Astrocyte of the cerebellum (primary cell): ENCODE measurements at places on chromosomes 6 and 20.

- no peak for DNase-seq
Observed at GRCh38 chr6:139080255-139080920, 51.8 kb downstream of the ABRACL start.

GRCh38 chr6:76230711-76231110 lies 158.2 kb upstream of the IMPG1 start:
- DNase-seq = no peak

GRCh38 chr6:90586546-90586835 lies 381 bp downstream of the MAP3K7 start:
- DNase-seq = no peak

DNA sequence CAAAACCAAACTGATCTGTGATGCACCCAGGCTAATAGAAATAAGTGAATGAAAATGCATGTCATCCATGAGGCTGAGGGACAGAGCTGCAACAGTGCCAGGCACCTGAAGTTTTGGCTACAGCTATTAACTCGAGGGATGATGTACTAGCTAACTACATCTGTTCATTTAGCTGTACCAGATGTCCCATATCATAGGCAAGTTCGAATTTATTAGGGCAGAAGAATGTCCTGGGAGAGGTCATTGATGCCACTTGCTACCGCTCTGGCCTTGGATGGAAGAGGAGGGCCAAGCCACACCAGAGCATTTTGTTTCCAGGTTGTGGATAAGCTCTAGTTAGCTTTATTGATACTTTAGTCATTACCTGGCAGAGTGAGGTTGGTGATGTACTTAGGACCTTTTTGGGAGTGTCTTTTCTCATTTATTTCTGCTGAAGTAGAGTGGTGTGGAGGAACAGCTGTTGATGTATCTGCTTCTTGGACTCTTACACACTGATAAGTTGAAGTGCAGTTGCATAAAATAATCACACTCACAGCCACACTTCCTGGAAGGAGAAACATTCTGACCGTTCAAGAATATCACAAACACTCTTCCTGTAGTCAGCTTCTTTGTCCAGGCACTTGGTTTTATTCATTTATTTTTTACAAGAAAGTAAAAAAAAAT lies 8.2 kb downstream of the ZFAND3 start:
- no peak for DNase-seq

- DNase-seq = no peak
Observed at GRCh38 chr6:134394208-134394607, 76.3 kb upstream of the SGK1 start.

DNA sequence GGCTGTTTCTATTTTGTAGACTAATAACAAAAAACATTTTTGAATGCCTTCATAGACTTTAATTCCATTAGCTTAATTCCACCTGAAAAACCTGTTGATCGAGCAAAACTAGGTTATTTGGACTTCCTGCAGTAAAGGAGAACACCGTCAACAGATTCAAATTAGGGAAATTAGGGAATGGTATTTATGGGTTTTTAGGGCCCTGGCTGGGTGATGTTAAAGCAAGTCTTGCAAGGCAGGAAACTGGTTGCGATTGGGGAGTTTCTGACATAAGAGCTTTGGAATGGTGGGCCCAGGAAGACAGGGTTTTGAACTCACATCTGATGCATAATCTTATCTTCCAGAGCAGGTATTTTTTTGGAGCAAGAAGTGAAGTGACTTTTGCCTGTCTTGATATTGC lies 40.1 kb upstream of the TFAP2C start:
- no peak for DNase-seq

GRCh38 chr6:3159805-3160781 lies 2.7 kb upstream of the TUBB2A start:
- DNase-seq = no peak

GRCh38 chr20:10472871-10473270 lies 37.8 kb downstream of the SLX4IP start:
- DNase-seq = no peak

GRCh38 chr6:110495949-110496348 lies 19.5 kb upstream of the SLC22A16 start:
- DNase-seq = no peak

DNA sequence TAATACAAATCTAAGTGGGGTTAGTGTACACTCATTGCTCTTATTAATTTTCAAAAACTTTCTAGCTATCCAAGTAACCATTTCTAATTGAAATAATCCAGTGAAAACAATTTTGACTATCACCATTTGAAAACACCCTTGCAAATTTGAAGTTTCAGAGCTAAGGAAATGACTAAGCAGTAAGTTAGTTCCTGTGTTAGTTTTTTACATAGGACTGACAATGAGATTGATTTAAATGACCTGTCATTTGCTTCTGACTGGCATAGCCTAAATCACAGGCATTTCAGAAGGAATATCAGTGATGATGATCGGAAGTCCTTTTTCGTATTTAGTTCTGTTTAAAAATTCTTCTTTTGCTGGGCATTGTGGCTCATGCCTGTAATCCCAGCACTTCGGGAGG lies 27.0 kb downstream of the STK4 start:
- no peak for DNase-seq

GRCh38 chr20:45944151-45944964 lies 9.9 kb downstream of the PCIF1 start:
- DNase-seq = no peak

DNA sequence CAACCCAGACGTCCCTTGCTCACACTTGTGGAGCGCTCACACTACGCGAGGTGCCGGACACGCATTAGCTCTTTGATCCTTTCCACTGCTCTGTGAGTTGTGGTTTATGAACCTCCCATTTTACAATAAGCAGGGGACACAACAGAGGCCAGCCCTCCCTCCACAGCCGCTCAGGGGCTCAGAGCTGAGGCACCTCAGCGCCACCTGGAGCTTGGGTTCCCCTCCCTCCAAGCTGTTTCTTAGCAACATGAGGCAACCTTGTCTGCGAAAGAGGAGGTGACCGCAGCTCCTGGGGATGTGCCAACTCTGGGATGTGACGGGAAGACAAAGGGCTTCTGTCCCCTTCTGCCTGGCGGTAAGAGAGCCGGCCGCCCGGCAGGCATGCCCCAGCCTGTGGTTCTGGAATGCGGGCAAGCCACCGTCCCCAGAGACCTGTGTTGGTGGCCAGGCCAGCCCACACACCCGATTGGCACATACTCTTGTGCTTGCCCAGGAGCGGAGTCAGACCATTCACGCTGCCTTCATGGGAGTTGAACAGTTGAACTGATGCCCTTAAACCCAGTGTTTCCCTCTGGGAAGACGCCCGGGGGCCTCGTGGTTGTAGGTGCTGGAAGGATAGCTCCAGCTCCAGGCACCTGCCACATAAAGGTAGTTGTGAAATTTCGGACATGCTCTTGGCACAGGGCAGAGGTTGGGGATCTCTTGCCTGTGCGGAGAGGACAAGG lies 44.5 kb downstream of the RBM38 start:
- no peak for DNase-seq

DNA sequence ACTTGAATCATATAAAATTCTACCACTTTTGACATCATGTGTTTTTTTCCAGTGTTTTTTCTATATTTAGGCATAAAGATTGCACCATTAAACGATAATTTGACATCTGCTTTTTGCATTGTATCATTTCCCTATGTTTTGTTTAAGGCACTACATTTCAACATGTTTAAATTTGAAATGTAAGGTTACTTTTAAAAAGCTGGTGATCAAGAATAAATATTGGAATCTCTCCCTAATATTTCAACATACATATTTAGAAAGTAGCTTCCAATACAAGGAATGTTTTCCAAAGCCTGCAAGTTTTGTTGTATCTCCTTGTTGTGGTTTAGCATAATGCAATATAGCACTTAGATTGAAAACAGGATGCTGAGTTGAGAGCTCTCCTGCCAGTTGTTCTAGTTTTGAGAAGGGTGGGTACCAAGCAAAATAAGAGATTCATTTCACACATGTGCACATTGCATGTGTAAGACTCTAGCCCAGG lies 76.5 kb downstream of the SYNJ2 start:
- DNase-seq = no peak

DNA sequence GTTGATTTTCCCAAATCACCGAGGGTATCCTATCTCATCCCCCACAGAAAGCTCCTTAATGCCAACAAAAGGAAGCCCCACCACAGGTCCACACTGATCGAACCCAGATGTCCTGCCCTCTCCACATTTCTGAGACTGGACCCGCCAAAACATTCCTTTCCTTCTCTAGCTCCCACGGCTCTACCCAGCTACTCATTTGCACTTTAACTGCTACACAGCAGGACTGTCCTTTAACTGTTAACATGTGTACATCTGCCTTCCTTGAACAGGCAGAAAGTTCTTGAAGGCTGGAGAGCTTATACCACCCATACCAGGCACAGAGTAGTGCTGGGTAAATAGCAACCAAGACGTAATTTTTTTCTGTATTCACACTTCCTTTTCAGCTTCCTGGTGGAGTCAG lies 68.6 kb downstream of the TRMT6 start:
- no peak for DNase-seq

- no peak for DNase-seq
Observed at GRCh38 chr6:7176208-7176607, 68.4 kb downstream of the RREB1 start.

DNA sequence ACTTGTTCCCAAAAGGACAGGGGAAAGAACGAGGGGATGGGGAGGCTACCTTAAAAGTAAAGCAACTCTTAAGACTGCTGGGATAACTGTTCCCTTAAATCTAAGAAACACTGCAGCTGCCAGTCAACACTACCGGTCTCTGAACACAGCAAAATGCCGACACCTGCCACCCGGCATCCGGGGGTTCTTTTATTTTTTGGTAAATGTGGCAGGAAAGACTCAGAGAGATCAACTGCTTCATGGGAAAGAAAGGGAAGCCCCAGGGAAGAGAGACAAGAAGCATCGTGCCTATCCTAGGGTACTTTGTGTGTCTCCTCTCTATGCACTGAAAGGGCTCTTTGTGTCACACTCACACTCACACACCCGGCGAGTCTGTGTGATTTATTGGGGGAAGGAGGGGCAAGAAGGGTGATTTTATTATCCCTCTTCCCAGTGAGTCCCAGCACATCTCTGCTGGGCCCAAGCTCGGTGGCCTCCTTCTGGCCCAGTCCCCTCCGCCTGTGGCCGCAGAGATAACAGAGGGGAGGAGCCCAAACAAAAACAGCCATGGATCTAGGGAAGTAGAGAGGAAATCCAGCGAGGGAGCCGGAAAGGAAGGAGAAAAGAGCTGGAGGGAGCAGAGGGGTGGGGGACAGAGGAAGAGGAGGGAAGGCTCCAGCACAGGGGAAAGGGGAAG lies 1.4 kb downstream of the FYN start:
- DNase-seq = no peak

- DNase-seq = no peak
Observed at GRCh38 chr6:124823240-124824111, 138.8 kb upstream of the RNF217 start.

GRCh38 chr6:113558966-113559365 lies 298.2 kb upstream of the MARCKS start:
- DNase-seq = peak; percentile 13

DNA sequence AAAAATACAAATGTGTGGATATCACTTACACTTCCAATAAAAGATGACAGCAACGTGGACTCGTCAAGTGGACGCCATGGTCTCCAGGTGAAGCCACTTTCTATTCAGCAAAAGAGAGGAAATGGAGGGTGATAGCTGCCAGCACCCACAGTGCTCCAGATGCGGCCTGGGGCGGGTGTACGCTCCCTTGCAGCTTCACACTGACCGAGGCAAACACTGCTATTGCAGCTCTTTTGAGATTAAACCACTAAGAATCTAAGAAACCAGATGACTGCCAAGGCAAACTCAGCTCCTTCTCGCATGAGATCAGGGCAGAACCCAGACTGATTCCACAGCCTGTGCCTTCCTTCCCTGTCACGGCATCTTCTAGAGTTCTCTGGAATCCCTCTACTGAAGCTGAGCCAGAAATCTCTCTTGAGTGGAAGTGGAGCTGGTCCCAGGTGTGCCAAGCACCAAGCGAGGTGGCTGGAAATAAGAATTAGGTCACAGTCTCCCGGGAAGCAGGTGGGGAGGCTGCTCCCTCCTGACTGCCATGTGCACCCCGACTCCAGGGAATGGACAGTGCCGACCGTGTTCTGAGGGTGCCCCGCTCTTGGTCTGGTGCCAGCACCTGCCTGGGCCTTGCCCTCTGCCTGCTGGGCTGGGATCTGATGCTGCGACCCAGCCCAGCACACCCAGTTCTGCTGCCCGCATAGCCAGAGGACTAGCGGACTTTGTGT lies 90.1 kb upstream of the AFDN start:
- no peak for DNase-seq

DNA sequence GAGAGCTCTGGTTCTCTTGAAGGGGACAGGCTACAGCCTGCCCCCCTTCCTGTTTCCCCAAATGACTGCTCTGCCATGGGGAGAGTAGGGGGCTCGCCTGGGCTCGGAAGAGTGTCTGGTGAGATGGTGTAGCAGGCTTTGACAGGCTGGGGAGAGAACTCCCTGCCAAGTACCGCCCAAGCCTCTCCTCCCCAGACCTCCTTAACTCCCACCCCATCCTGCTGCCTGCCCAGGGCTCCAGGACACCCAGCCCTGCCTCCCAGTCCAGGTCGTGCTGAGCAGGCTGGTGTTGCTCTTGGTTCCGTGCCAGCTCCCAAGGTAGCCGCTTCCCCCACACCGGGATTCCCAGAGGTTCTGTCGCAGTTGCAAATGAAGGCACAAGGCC lies 9.8 kb downstream of the VEGFA start:
- DNase-seq = no peak

DNA sequence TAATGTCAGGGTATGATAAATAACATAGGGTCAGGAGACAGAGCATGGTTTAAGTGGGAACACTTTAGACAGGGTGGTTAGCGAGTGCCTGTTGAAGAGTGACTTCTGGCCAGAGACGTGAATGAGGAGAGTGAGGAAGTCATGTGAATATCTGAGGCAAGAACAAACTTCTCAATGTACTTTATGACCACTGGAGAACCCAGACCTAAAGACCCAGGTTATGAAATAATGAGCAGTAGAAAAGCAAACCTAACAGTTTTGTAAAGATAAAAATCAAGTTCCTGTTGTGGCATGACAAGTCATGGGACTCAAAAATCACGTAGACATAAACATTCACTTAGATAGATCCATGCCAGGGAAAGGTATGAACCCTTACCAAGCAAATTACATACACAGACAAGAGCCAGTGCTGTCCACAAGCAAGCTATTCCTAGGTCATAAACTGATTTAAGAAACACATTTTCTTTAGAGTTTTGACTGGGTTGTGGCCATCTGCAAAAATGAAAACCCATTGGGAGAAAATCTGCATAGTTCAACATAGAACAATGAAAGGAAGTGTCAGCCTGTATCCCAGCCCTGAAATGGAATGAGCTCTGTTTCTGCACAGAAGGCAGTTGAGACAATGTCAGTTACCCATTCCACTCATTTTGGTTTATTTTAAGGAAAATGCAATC lies 2.2 kb upstream of the MYCT1 start:
- DNase-seq = no peak

- no peak for DNase-seq
Observed at GRCh38 chr20:63083831-63084562, 77.2 kb upstream of the BHLHE23 start.
